ENCODE measurements at places on chromosomes 3 and 15.

DNA sequence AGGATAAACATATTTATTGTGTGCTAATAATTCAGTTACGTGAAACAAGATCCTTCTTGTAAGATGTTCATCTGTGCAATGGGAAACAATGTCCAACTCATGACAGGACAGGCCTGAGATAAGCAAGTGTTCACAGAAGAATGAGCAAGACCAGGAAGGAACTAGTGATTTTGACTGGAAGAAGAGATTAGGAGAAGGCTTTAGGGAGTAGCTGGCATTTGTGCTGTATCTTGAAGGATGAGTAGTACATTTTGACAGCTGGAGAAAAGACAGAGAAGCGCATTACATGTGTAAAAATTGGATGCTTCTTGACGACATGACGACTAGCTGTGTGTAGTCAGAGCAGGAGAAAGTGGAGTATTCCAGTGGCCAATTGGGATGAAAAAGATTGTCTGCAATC lies 48.4 kb downstream of the GBE1 start:
- DNase-seq = no peak

DNA sequence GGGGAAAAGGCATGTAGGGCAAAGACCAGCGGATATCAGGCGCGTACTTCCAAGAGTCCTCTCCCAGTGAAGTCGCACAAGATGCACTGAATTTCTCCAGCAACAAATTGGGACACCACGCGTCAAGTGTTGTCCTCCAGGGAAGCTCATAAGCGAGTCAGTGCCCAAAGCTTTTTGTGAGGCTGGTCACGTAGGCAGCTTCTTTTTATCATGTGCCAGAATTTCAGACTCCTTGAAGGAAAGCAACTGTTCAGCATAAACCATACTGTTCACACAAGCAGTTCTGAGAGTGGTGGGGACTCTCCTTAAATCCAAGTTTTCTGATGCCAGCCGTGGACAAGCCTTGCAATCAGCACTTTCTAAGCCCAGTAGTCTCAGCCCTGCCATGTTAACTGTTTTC lies 10.1 kb upstream of the FSTL1 start:
- no peak for DNase-seq

- DNase-seq = no peak
Measured at GRCh38 chr3:133663569-133664313, 2.0 kb upstream of the TOPBP1 start.

GRCh38 chr3:42653560-42654330 lies at the start of gene ZBTB47:
TSS of gene ZBTB47 (plus strand) at chr3:42653697. CDS start at chr3:42658356, 4,659 bp downstream.
- DNase-seq = no peak

DNA sequence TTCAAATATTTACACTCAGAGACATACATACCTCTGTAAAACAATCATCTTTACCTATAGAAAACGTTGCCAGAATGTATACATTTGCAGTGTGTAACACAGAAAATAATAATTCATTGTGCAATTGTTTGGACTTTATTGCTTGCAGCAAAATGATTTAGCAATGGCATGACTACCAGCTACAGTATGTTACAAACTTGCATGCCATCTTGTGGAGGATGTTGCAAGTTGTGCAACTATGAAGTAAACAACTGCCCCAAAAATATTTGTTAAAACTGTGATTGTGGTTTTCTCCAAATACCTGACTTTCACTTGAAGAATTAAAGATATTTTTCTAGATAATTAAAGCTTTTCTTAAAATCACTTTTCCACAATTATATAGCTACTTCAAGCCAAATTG lies 27.1 kb upstream of the C3orf49 start:
- no peak for DNase-seq

DNA sequence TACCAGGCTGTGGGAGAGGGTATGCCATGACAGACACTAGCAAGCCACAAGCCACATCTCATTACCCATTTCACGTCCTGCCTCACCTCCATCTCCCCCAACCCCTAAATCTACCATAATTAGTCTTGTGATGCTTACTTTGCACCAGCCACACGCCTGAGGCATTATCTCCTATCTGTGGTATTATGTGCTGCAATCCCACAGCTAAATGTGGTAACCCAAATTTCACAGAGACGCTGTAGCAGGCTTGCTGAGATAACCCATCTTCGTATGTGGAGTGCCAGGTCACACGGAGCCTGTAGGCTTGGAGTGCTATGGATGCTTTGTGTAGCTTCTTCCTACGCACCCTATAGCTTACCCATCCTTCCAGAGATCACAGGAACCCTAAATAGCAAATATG lies 256.7 kb upstream of the KCNH8 start:
- no peak for DNase-seq

DNA sequence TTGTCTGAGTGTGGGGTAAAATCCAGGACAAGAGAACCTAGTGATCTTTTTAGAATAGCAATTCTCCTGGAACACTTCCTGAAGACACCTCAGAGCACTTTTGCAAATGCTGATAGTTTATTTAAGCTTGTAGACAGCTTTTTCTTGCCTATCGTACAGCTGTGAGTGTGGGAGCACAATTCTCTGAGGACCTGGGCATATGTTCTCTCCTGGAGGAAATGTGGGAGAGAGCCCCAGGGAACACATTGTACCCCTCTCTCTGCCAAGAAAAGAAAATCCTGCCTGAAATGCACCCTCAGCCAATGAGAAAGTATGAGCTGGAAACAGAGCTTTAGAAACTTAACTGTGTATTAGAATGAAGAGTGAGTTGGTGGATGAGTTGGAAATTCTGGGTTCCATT lies 308.3 kb upstream of the SEMA6D start:
- DNase-seq = no peak

DNA sequence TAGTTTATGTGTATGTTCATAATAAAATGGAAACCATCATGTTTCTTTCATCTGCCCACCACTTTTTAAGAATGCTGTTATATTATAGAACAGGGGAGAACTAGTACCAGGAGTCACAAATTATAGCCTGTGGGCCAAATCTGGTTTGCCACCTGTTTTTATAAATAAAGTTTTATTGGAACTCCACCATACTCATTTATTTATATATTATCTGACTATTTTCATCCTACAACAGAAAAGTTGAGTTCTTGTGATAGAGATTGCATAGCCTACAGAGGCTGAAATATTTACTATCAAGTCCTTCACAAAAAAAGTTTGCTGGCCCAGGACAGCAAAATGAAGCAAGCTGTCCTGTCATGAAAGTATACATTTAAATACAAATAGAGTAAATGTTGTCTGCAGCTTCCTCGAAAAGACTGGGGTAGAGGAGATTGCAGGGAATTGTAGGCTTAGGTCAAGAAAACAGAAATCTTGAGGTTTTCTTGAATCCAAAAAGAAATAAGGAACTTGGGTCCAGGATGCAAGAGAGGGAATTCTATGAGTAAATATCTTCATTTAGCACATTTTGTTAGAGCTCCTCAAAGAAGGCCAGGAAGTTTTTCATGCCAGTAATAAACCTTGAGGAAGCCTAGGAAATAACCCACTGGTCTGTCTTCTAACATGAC lies 41.1 kb downstream of the FILIP1L start:
- DNase-seq = no peak

DNA sequence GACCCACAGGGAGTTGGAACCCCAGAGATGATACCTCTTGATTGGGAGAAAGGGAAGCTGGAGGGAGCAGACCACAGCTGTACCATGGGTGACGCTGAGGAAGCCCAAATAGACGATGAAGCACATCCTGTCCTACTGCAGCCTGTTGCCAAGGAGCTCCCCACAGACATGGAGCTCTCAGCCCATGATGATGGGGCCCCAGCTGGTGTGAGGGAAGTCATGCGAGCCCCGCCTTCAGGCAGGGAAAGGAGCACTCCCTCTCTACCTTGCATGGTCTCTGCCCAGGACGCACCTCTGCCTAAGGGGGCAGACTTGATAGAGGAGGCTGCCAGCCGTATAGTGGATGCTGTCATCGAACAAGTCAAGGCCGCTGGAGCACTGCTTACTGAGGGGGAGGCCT lies 201.1 kb downstream of the AKAP13 start:
- peak; percentile 28 for DNase-seq

GRCh38 chr15:55457401-55458022 lies 49.2 kb downstream of the PIERCE2 start:
- DNase-seq = no peak

DNA sequence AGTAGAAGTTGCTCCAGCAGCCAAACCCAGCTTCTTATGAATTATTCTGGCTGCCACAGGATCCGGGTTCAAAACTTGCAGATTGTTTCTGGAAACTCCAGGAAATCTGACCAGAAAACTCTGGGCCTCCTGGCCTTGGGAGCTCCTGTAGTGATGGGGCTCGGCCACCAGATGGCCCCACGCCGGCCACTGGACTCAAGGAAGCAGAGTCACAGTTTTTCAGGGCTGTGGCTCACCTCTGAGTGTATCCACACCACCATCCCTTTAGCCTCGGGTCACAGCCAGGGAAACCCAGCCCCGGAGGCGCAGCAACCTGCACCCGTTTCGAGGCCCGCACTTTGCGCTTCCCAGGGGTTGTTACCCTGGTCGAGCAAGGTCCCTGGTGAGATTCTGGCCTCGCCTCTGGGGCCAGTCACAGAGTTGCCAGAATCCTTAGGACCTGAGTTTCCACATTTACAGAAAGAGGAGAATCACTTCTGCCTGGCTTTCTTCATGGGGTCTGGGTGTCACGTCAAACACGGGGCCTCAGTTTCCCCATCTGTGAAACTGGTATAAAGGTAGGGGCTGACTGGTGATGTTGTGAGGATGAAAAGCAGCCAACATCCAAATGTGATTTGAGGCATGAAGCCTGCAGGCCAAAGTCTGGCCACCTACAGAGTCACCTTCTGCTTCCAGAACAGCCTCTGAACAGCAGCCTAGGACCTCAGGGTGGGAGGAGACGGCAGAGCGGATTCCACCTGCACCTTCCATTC lies 53.5 kb upstream of the LCTL start:
- no peak for DNase-seq

DNA sequence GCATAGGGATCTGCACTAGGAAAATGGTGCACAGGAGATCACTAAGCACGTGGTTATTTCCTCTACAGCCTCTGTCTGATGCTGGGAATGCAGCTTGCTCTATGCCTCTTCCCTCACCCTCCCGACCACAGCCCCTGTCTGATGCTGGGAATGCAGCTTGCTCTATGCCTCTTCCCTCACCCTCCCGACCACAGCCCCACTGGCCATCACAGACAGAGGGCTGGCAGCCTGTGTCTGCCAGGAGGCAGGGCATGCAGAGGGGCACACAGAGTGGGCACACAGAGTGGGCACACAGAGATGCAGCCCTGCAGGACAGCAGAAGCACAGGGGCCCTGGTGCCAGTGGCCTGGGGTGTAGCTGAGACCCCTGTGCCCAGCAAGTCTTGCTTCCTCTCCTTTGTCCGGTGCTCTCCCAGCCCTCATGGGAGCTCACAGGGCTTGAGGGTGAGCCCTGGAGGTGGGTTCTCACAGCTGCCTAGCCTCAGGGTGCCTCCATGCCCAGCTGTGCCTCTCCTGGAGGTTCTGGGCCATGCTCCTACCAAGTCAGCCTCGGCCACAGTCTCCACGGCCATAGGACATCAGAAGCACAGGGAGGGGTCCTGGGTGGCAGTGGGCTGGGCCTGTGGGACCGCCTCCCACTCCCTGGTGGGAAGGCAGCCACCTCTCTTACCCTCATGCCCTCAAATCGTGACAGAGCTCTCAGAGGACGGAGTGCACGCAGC lies 65.8 kb downstream of the EXOG start:
- DNase-seq = no peak

DNA sequence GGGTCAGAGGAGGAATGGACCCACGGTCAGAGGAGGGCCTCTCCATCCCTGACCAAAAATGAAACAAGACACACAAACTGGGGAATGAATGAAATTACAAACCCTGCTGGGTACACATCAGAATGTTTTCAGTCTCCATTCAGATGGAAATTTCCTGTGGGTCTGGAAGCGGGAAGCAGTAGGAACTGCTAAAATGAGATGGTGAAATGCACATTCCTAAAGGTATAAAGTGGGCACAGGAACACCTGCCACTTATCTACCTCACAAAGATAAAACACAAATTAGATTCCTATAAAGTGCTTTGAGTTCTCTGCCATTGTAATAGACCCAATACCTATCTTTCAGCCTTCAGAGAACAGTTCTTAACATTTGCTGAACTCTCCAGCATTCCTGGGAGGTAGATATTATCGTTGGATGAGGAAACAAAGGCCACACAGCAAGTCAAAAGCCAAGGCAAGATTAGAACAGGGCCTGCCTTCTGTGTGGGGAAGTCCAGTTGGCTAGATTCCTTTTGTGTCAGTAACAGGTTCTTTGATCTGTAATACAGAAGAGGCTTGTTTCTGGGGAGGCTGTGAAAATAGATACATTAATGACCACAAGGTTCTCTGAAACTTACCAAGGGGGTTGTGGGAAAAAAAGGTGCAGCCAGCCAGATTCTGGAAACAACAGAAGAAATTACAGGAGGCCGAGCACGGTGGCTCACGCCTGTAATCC lies 98.4 kb downstream of the IGF2BP2 start:
- DNase-seq = no peak

DNA sequence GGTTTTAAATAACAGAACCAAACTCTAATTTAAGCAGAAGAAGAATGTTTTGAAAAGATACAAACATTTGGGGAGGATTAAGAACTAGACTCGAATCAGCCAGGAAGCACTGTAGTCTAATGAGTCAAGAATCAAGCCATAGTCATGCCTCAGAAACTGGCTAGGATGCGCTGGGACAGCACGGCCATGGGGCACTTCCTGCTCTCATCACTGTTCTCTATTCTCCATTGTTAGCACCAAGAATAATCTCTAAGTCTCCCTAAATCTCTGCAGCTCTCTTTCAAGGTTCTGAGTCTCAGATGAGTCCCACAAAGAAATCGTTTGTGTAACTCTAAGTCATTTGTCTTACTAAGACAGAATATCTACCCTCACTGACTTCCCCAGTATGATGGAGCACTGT lies 399.0 kb upstream of the KCNMB2 start:
- no peak for DNase-seq

DNA sequence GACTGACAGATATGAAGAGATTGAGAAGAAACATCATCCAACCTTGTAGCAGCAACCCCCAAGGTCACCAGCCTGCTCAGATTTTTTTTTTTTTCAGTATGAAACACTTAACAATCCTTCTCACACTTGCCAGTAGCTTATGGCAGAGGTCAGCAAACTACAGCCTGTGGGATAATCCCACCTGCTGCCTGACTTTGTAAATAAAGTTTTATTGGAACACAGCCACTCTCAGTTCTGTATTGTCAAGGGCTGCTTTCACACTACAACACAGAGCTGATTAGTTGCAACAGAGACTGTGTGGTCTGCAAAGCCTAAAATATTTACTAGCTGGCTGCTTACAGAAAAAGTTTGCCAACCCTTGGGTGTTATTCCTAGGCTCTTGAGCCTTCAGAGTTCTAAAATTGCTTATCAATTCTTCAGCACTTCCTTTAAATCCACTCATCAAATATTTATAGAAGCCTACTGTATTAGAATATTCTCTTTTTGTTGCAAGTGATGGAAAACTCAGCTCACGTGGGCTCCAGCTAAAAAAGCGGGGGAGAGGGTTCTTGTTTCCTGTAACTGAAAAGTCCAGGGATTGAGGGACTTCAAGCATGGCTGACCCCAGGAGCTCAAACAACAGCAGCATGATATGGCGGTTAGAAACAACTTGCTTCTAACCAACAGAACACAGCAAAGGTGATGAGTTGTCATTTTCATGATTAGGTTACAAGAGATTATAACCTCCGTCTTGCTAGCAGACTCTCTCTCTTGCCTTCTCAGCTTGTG lies 246.1 kb downstream of the SHQ1 start:
- no peak for DNase-seq

Data from CD8-positive, alpha-beta memory T cell (primary cell).